ENCODE measurements at places on chromosomes 1 and 21. TPM values are rescaled to one million over a fixed set of nuclear protein-coding genes. Genes with fewer than 3 reads are reported as not detected.

The RORC gene
- not detected for total RNA-seq

The MFAP2 gene
- 189 TPM for total RNA-seq

DNA sequence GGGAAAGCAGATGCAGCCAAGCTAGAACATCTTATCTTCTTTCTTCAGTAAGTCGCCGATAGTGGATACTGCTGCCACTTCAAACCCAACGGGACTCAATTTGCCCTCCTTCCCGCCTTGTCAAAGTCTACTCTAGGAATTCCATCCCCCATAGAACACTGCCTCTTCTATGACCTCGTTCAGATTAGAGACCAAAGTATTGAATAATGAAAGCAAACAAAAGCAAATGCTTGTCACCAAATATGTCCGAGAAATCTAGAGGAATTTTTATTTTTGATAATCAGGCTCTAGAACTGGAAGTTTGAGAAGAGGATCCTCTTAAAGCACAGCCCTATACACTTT lies 853 bp upstream of the RRAGC start:
- peaks cover 23% of the 10 kb centered on the region for H3K36me3 ChIP-seq
- no peaks in the 10 kb centered on the region for H3K27me3 ChIP-seq
- peak; percentile 35 for DNase-seq

DNA sequence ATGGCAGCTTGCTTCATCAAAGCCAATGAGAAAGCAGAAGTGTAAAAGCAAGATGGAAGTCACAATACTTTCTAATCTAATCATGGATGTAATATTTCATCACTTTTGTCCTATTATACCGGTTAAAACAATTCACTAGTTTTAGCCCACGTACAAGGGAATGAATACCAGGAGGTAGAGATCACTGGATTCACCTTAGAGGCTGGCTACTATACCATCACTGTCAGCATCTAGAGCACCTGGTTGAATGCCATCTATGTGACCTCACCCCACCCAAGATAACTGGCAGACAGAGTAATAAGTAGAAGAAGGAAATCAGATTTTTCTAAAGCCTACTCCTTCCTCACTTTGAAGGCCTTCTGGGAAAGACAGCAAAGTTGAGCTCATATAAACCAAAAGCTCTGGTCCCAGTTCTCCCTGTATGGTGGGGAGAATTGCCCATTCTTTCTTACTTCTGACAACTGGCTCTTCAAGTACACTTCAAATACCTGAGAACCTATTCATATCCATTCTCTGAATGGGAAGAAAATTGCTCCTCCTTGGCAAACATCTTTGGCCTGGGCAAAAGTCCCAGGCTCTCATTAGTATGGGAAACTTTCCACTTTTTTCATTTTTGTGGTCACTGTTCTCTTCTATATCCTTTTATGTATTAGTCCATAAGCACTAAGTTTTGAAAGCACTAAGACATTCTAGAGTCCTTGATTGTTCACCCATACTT lies 24.8 kb downstream of the HSD3B1 start:
- H3K4me3 ChIP-seq, result no peak overlapping the region
- DNase-seq, result peak; percentile 56
- H3K27ac ChIP-seq, result no peak overlapping the region
- H3K4me1 ChIP-seq, result no peaks in the 10 kb centered on the region

- no peak for DNase-seq
- no peaks in the 10 kb centered on the region for H3K36me3 ChIP-seq
- no peak overlapping the region for H3K27ac ChIP-seq
- no peak overlapping the region for H3K4me3 ChIP-seq
Observed at GRCh38 chr21:24899138-24899537, 708.1 kb downstream of the MRPL39 start.

DNA sequence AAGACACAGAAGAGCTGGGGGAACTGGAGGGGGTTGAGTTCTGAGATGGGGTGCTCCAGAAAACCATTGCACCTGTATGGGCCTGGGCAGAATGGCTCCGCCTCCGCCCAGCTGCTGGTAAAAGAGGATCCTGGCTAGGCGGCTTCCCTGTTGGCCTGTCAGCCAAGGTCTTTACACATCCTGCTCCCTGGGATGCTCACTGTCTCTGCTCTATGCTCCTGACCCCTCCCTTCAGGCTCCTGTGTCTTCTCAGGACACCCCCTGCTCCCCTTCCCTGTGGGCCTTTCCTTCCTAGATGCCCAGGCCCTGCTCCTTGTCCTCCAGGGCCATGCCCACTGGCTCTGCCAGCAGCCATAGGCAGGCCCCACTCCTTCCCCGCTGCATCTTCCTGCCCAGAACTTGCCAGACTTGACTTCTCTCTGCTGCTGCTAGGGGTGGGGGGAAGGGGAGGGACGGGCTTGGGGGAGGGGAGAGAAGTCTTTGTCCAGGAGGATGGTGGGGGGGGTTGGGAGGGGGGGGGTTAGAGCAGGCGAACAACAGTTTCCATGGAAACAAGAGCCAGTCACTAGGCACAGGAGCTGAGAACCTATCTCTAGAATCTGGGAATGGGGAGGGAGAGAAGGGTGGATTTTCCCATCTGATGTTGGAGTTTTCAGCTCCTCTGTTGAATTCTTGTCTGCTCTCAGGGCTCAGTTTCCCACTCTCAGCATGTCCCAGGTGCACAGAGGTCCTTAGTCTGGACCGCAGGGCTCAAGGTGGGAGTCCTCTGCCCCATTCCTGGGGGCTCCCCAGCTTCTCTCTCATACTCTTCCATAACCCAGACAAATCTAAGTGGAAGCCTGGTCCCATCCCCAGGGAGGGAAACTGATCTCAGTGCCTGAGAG lies 10.6 kb downstream of the CELSR2 start:
- no peaks in the 10 kb centered on the region for H3K36me3 ChIP-seq
- H3K27me3 ChIP-seq, result no peaks in the 10 kb centered on the region
- no peak for DNase-seq

GRCh38 chr21:39198800-39199199 lies 15.5 kb upstream of the PSMG1 start:
- H3K36me3 ChIP-seq, result peaks cover 72% of the 10 kb centered on the region
- no peaks in the 10 kb centered on the region for H3K27me3 ChIP-seq
- peak; percentile 27 for DNase-seq
- no peaks in the 10 kb centered on the region for H3K4me1 ChIP-seq

All from GM23248 (cell line).